Mesothelial cell of epicardium (in vitro differentiated cells): ENCODE measurements at places on chromosomes 11 and 22.
A peak's percentile ranks its signal among the peaks of the same experiment; 100 is the strongest.

DNA sequence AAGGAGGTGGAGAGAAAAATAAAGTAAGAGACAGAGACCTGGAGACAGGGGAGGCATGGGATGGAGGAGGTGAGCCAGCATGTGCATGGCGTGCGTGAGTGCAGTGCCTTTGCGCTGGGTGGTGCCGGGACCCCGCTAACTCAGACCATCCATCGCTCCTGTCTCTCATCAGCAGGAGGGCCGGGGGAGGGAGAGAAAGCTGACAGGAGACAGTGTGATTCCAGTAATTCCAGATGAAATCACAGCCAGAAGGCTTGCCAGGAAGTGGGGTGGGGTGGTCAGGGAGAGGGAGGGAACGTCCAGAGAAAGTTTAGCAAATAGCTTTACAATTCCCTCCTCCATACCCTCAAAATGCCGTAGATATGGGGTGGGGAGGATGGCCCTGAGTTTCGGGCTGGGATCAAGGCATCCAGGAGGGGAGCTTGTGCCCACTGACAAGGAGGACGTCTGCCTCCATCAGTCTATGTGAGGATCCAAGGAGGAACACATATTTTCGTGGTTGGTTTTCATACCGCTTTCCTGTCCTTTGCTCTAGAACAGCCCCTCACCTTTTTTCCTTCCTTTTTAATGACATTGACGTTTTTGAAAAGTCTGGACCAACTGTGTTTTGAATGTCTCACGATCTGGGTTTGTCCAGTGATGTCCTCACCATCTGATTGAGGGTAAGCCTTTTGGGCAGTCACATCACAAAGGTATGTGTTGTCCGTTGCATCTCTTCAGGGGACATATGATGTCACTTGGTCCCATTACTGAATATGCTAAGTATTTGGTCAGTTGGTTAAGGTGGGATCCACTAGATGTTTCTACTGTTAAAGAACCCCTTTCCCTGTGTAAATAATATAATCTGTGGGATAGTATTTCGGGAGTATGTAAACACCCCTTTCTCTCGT, 567.3 kb downstream of the MIAT start:
- DNase-seq: peak; percentile 29

DNA sequence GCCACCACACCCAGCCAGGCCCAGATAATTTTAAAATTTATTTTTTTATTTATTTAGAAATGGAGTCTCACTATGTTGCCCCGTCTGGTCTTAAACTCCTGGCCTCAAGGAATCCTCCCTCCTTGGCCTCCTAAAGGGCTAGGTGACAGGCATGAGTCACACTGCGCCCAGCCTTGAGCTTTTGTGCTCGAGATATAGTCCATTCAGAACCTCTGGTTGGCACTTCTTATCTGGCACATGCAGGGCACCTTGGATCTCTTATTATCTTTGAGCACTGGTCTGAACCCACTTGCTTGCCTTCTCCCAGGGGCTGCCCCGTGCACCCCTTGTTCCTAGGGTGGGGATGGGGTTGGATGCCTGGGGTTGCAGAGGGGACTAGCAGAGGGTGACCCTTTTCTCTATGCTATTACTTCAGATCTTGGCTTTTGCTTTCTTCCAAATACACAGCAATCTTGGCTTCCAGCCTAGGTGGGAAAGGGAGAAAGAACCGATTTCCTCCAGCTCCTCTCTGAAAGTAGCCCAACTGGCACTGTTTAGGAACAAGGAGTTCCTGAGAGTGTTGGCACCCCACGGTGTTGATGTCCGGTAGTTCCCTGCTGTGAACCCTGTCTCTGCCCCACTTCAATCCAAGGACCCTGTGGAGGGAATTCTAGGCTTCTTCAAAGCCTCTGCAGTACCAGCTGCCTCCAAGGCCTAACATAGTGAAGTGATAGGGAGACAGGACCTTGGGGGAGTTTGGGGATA, 1.3 kb upstream of the SLC3A2 start:
- DNase-seq: no peak

GRCh38 chr11:26229257-26229656, 102.7 kb upstream of the ANO3 start:
- no peak for DNase-seq

GRCh38 chr11:118132385-118133151, 20.1 kb downstream of the SCN4B start:
- no peak for DNase-seq

DNA sequence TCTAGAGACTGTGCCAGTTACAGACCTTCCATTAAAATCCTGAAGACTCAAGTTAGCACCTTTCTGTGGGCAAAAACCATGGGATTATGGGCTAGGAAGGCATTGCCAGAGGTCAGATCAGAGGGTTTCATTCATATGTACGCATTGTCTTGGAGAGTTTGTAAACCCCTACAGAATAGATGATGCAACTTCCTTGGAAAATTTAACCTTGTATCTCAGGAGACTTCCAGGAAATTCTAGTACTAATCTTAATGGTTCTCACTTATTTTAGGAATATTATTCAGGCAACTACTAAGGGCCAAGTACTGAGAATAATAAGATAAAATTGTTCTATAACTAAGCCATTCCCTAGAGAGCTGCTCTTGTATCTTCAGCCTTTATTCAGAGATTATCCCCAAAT, 6.9 kb downstream of the OLFML1 start:
- DNase-seq: no peak

DNA sequence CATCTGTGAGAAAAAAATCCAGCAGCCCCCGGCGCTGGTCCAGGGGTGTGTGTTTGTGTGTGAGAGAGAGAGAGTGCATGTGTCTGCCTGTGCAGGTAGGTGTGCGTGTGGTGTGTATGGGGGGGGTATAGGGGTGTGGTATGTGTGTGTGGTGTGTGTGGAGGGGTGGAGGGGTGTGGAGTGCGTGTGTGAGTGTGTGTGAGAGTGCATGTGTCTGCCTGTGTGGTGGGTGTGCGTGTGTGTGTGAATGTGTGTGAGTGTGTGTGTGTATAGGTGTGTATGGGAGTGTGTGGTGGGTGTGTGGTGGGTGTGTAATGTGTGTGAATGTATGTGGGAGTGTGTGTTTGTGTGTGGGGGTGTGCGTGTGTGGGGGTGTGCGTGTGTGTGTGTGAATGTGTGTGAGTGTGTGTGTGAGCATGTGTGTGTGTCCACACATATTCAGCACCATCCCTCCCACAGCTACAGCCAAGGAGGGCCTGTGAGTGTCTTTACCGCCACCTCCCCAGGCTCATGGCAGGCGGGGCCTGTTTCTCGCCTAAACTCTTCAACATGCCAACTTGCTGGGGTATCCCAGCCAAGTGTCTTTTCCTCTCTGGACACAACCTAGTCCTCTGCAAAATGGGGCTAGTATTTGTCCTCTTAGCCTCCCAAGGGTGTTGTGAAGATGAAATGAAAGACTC, 11.9 kb downstream of the LMO1 start:
- peak; percentile 10 for DNase-seq

DNA sequence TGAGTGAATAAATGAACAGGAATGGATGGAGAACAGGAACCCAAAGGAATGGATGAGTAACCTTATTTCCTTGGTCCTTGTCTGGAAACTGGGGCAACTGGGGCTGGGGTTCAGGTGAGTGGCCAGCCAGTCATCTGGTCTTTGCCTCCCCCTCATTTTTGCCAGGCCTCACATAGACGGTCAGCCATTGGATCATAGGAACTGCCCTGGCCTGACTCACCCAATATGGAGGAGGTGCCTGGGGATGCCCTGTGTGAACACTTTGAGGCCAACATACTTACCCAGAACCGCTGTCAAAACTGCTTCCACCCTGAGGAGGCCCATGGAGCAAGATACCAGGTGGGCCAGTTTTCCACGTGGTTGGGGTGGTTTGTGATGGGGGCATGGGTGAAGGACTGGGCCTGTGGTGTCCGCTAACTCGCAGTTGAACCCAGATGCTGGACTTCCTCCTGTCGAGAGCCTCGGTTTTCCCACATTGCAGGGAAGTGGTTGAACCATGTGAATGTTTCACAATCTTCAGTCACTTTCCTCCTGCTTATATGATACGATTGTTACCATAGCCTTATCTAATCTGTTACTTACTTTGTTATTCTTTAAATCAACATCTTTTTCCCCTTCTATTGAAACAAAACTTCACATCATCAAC, 4.4 kb downstream of the TRIOBP start:
- DNase-seq: no peak

DNA sequence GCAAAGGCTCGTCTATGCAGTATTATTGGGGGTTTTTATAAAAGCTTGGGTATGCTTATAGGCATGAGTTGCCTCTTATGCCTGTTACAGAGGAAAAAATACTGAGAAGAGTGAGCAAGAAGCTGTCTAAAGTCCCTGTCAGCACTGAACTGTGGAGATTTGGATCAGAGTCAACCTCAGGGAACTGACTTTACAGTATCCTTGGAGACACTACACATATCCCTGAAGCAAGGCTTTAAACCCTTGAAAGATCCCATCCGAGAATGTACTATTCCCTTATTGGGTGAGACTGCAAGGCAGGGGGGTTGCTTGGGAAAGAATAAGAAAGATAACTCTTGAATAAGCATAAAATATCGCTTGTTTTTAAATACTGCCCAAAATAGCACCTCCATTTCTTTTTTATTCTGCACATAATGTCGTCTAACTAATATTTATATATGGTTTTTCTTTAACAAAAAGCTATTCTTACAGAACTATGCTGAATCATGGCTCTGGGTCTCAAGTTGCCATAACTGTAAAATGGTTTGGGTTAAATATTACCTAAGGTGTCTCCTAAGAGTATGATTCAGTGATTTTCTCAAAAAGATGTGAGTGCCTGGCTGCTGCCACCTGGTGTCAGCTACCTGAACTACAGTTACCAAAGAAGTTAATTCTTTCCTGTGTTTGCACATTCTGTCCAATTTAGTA, 1062.8 kb downstream of the DLG2 start:
- no peak for DNase-seq

- no peak for DNase-seq
These were observed 114.6 kb upstream of the THY1 start for GRCh38 chr11:119537306-119538253.

GRCh38 chr22:50490531-50491308, 4.1 kb downstream of the MIOX start:
- no peak for DNase-seq

GRCh38 chr11:13376402-13376801, 86.6 kb downstream of the BTBD10 start:
- DNase-seq: no peak

DNA sequence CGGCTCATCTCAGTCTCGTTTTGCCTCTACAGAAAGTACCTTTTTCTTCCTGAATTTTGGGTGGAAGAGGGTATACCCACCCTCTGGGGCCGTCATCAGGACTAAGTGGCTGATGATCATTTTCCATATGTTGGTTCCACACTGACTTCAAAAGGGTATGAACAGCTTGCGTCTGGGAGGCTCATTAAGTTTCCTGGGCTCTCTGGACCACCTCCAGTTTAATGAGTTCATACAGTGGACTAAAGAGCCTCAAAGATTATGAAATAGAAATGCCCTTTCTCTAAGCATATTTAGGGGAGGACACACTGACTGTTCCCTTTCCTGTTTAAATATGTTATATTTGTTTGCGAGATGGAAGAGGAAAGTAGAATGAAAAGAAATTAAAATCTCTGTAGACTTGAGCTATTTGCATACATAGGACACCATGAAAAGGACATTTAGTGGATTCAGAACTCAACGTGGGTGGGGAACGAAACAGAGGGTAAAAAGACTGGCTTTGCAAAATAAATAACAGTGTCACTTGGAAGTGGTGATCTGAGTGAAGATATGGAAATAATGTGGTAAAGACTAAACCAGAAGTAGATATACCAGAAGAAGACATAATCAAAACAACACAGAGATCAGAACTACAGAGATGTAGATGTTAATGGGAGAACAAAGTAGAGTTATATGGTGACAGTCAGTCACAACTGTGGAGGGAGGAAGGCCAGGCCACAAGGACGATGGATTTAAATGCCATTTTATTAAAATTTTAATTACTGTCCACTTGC, 18.7 kb downstream of the LDLRAD3 start:
- no peak for DNase-seq

DNA sequence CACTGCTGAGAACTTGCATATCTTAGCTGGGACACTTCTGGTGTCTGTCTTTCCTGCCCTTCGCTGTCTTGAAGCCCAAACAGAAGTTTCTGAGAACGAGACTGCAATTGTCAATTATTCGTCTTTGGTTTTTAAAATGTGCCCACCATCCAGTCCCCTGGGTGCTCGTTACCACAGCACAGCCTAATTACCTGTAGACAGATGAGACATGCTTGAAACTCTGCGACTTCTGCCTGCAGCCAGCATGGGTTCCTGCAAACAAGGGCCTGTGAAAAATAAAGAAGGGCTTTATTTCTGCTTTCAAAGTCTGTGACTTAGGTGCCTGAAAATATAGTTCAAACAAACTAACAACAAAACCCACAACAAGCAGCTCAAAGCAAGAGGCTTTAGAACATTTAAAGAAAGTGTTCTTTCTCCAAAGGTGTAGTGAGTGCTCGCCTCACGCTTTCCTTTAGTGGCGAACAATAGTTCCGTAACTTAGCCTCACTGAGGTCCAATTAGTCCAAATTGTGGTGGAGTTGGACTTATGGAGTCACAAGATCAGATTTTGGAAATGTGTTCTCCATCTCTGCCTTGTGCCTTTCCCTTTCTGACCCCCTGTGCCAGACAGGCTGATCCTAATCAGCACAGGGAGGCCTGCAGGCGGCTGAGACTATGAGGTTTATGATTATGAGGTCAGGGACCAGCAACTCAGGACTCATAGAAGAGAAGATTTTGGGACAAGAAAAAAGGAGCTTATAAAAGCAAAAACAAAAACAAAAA, 20.4 kb upstream of the GRAMD1B start:
- no peak for DNase-seq

GRCh38 chr11:74288161-74288560, 23.3 kb downstream of the P4HA3 start:
- DNase-seq: no peak

DNA sequence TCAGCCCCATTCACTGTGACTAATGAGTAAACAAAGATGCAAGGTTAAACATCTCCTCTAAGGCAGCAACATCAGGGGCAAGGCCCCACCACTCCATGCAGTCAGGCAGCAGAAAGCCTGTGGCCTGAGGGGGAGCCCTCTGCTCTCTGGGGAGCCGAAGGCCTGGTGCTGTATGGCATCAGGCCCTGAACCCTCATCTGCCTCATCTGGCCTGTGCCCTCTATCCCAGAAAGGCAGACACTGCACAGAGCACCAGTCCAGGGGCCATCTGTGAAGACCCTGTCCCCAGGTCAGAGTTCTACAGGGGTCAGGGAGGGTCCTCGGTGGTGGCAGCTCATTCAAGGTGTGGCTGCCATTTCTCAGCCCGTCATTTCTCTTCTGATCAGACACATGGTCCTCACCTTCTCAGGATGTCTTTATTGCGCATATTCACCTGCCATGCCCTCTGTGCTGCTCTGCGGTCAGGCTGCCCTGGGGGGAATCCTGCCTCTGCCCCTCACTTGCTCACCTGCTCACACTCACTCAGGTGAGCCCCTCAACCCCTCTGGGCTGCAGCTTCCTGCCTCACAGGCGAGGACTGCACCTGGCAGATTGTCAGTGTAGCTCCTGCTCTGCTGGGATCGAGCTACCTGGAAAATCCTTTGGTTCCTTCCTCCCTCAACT, 103.1 kb upstream of the PITPNB start:
- peak; percentile 14 for DNase-seq

DNA sequence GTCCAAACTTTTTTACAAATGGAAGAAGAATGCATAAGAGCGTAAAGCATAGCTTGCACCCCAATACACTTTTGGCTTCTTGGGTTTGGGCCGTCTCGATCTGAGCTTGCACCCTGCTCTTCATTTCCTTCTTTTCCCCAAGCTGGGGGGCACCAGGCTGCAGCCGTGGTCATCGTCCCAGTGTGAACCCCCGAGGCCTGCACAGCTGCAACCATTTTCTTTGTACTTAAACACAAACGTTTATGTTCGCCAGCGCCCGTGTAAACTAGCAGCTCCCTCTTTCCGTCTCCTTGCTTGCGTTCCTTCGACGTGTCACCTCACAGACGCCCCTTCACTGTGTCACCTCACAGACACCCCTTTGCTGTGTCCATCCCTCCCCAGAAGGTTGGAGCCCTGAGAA, 10.1 kb downstream of the KRTAP5-5 start:
- no peak for DNase-seq
